Dermis blood vessel endothelial cell (primary cell): ENCODE measurements at places on chromosomes 6 and 20. TPM values are rescaled to one million over a fixed set of nuclear protein-coding genes. Genes with fewer than 3 reads are reported as not detected.

Gene PRDM13
- total RNA-seq = not detected in 2 replicates

Gene DEFB125
- total RNA-seq = not detected in 2 replicates

Gene SLC17A9
- 9.0 and 11.8 TPM in 2 replicates for total RNA-seq

Gene PFDN4
- total RNA-seq = 77.5 and 124 TPM in 2 replicates

Gene KHDC1L
- not detected in 2 replicates for total RNA-seq

Gene ZSCAN23
- 0.51 and 0.74 TPM in 2 replicates for total RNA-seq

Gene AVP
- not detected in 2 replicates for total RNA-seq

Gene TRIM31
- not detected in 2 replicates for total RNA-seq

Gene NOX3
- not detected in 2 replicates for total RNA-seq

Gene CLPSL2
- not detected in 2 replicates for total RNA-seq

Gene MTRF1L
- 20.8 and 24.8 TPM in 2 replicates for total RNA-seq

Gene KIAA0408
- under 0.01 TPM in 1 of 2 replicates, not detected in the other for total RNA-seq

Gene ZNF512B
- total RNA-seq = 10.0 and 14.5 TPM in 2 replicates

Gene GPLD1
- total RNA-seq = 0.05 and 0.17 TPM in 2 replicates

Gene C6orf58
- total RNA-seq = not detected in 2 replicates

Gene C4B
- 1.2 and 2.6 TPM in 2 replicates for total RNA-seq
